ENCODE measurements at places on chromosomes 2 and 18. TPM values are rescaled to one million over a fixed set of nuclear protein-coding genes. Genes with fewer than 3 reads are reported as not detected.

DNA sequence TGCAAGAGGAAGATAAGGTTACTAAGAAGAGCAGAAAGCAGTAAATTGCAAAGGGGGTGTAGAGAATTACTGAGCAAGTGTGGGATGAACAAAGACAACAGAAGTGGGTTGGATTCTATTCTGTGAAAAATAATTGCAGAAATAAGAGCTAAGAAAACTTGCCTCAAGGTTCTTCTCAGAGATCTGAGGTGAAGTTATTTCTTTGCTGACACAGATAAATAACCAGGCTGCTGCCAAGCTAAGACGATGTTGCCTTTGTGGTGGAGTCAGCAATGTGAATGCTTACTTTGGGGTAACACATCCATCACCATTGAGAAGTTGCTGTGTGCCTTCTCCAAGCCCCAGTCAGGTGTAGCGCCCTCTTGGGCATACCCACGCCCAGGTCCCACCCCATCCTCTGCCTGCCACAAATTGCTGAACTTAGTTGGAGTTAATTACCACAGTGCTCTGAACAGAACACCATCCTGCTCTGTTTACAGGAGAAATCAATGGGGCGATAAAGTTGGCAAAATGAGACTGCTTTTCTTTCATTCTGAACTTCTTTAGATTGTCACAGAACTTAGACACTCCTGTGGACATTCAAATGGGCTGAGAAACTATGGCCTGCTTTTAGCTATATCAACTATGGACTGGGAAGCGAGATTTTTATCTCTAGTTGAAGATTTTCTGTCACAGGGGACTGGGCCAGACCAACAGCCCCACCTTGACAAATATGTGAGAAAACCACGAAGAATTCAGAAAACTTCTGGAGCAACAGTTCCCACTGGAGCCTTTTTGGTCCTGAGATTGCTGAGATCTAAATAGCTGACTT lies 283.6 kb downstream of the TMX3 start:
- H3K4me3 ChIP-seq, result no peak overlapping the region
- H3K27me3 ChIP-seq, result no peaks in the 10 kb centered on the region
- H3K4me1 ChIP-seq, result no peaks in the 10 kb centered on the region
- DNase-seq, result no peak
- no peaks in the 10 kb centered on the region for H3K36me3 ChIP-seq

DNA sequence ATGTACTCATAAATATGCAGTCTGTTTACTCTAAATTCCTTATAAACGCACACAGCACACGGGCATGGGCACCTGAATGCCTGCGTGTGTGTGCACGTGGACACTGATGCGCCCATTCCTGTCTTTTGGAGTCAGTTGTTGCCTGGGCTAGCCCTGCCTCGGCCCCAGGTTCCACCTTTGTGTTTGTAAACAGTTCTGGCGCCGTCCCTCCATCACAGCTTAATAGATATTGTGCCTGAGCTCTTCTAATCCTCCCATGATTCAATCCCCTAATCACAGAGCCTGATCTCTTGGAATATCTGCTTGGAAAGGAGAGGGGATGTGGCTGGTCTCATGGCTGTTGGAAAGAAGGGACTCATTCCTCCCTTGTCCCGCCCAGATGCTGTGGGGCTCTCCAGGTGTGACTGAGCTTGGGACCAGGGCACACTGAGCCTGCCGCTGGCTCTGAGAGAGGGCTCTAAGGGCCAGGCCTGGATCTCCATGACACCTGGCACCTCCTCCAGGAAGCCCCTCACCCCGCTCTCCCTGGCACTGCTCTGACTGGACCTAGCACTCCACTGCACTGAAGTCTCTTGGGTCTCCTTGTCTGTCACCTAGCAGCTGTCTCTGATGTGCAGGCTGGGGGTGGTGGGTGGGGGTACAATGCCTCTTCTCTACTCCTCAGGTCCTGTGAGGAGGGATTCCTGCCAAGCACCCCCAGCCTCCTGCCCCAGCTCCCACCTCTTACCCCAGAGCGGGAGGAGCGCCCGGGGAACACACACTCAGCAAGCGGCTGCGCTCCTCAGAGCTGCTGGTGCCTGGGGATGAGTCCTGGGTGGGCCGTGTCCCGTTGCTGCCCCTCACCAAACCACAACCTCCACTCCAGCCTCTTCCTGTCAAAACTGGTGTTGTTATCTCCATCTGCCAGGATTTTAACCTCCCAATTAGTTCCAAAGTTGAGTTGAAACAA lies 181.3 kb downstream of the INHBB start:
- DNase-seq, result no peak
- no peak overlapping the region for H3K4me3 ChIP-seq
- no peak overlapping the region for H3K27ac ChIP-seq
- H3K36me3 ChIP-seq, result no peaks in the 10 kb centered on the region
- H3K27me3 ChIP-seq, result no peaks in the 10 kb centered on the region
- no peaks in the 10 kb centered on the region for H3K4me1 ChIP-seq

DNA sequence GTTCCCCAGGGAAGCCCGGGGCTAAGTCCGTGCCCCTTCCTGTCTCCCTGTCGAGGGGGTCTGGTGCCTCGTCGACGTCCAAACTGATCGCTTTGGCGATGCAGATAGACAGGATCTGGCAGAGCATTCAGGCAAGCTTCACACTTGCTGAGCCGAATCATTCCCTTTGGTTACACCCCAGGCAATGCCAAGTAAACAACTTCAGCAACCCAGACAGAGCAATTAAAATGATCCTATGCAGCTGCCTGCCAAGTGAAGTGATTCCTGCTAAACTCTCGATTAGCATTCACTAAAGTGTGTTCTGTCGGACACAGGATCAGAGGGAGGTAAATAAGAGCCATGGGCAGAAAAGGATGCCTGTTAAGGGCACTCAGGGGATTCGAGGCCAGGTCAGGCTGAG lies 108.2 kb upstream of the RAB12 start:
- no peak for DNase-seq
- no peaks in the 10 kb centered on the region for H3K27me3 ChIP-seq
- no peaks in the 10 kb centered on the region for H3K36me3 ChIP-seq
- H3K4me3 ChIP-seq, result no peak overlapping the region

DNA sequence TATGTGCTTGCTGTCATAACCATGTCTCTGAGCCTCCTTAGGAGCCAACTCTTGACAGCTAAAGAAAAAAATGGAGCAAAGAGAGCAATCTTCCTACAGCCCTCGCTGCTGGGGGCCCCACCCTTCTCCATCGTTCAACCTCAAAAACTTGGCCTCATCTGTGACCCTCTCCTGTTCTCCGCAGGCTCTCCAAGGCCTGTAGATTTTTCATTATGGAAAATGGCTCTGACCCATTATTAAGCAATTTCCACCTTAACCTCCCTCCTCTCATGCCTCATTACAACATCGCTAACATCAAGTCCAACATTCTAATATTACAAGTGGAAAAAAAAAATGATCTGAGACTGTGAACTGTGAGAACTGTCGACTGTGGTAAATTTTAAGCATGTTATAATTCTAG lies 98.7 kb downstream of the SLC8A1 start:
- no peaks in the 10 kb centered on the region for H3K36me3 ChIP-seq
- H3K4me1 ChIP-seq, result peaks cover 7% of the 10 kb centered on the region
- H3K27me3 ChIP-seq, result no peaks in the 10 kb centered on the region
- no peak overlapping the region for H3K4me3 ChIP-seq
- no peak for DNase-seq
- peak overlapping the region; percentile 65 for H3K27ac ChIP-seq

DNA sequence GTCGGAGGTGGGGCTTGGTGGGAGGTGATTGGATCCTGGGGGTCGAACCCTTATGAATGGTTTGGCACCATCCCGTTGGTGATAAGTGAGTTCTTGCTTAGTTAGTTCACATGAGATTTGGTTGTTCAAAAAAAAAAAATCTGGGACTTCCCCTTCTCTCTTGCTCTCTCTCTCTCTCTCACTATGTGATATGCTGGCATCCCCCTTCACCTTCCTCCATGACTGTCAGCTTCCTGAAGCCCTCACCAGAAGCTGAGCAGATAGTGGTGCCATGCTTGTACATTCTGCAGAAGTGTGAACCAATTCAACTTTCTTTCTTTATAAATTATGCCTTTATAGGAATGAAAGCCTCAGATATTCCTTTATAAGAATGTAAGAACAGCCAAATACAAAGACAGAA lies 269.7 kb upstream of the APCDD1 start:
- no peak for DNase-seq
- no peaks in the 10 kb centered on the region for H3K27me3 ChIP-seq
- no peak overlapping the region for H3K4me3 ChIP-seq

GRCh38 chr2:238521002-238521401 lies 94.3 kb downstream of the ASB1 start:
- no peak overlapping the region for H3K27ac ChIP-seq
- no peak overlapping the region for H3K4me3 ChIP-seq
- H3K27me3 ChIP-seq, result no peaks in the 10 kb centered on the region
- no peaks in the 10 kb centered on the region for H3K4me1 ChIP-seq

- H3K4me1 ChIP-seq, result no peaks in the 10 kb centered on the region
- no peaks in the 10 kb centered on the region for H3K27me3 ChIP-seq
- H3K4me3 ChIP-seq, result no peak overlapping the region
Measured at GRCh38 chr18:69872661-69873060, 75.0 kb downstream of the CD226 start.

DNA sequence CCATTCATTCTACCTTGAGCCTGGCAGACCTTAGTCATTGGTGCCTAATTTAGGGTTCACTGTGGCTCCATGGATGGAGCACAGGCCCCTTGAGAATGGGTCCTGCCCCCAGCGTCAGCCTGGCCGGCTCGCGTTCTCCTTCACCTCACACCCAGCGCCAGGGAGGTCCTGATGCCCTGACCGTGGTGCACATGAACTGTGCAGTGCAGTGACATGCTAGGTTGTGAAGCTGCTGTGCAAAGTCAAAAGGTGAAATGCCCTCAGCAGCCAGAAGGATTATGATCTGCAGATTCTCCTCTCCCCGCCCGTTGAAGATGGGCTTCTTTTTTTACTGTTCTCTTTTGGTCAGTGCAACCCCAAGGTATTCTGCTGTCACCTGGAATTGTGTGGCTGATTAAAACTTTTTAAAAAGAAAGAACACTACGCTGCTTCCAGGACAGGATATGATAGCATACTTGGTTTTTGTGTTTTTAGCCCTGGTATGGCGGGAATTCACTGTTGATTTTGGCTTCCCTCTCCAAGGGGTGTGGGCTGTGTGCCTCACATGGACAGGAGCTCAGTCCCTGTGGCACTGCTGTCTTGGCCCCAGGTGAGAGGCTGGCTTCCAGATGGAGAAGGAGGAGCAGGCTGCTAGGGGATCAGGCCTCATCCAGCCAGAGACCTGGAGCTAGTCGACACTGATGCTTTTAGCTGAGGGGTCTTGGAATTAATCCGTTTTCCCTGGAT lies 49.4 kb upstream of the MCFD2 start:
- H3K27me3 ChIP-seq, result no peaks in the 10 kb centered on the region
- peaks cover 33% of the 10 kb centered on the region for H3K4me1 ChIP-seq
- H3K4me3 ChIP-seq, result no peak overlapping the region
- DNase-seq, result no peak
- H3K36me3 ChIP-seq, result no peaks in the 10 kb centered on the region

GRCh38 chr2:133194362-133194655 lies 374.0 kb downstream of the NCKAP5 start:
- no peak overlapping the region for H3K27ac ChIP-seq
- no peaks in the 10 kb centered on the region for H3K36me3 ChIP-seq
- H3K4me3 ChIP-seq, result no peak overlapping the region
- no peak for DNase-seq
- H3K4me1 ChIP-seq, result no peaks in the 10 kb centered on the region

DNA sequence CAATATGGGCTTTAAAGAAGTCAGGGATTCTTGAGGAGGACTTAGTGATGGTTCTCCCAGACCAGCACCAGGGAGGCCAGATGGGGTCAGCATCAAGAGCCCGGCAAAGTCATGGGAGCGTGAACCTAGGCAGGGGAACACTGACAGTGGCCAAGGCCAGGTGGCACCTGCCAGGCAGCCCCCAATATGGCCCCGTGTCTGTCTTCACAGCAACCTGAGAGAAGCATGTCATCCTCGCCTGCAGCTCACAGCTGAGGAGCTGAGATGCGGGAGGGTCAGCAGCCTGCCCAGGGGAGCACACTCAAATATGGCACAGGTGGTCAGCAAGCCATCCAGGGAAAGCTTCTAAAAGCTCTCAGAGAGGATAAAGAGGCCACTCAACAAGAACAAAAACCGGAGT lies 105.7 kb upstream of the GPC1 start:
- H3K4me1 ChIP-seq, result peaks cover 7% of the 10 kb centered on the region
- DNase-seq, result no peak
- H3K36me3 ChIP-seq, result no peaks in the 10 kb centered on the region

- no peak for DNase-seq
- H3K4me1 ChIP-seq, result peaks cover 34% of the 10 kb centered on the region
- H3K27ac ChIP-seq, result peak overlapping the region; percentile 86
- no peaks in the 10 kb centered on the region for H3K27me3 ChIP-seq
Measured at GRCh38 chr2:85277416-85278158, 50.2 kb downstream of the TGOLN2 start.

- H3K27ac ChIP-seq, result no peak overlapping the region
- no peaks in the 10 kb centered on the region for H3K4me1 ChIP-seq
- H3K36me3 ChIP-seq, result no peaks in the 10 kb centered on the region
- no peaks in the 10 kb centered on the region for H3K27me3 ChIP-seq
Measured at GRCh38 chr2:235390108-235390815, 103.6 kb upstream of the AGAP1 start.

GRCh38 chr2:103667335-103667884 lies 905.6 kb downstream of the TMEM182 start:
- no peak for DNase-seq
- H3K4me1 ChIP-seq, result no peaks in the 10 kb centered on the region
- H3K27me3 ChIP-seq, result no peaks in the 10 kb centered on the region
- no peak overlapping the region for H3K4me3 ChIP-seq
- H3K27ac ChIP-seq, result no peak overlapping the region

DNA sequence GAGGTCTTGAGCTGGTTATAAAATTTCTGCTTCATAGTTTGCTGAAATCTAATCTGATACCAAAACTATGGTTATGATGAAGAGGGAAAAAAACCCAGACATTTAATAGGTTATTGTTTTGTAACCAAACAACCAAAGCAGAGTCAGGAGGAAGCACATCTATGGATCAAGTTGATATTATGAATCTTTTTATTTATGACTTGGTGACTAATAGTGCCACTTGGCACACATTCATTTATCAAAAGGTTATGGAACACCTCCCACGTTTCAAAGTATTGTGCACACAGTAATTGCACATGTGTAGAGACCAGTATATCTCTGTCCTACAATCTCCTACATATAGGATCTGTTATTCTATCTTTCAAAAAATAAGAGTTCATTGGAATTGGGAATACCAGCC lies 93.0 kb downstream of the DPP4 start:
- no peaks in the 10 kb centered on the region for H3K27me3 ChIP-seq
- no peak overlapping the region for H3K27ac ChIP-seq
- DNase-seq, result no peak
- no peaks in the 10 kb centered on the region for H3K4me1 ChIP-seq
- no peaks in the 10 kb centered on the region for H3K36me3 ChIP-seq

DNA sequence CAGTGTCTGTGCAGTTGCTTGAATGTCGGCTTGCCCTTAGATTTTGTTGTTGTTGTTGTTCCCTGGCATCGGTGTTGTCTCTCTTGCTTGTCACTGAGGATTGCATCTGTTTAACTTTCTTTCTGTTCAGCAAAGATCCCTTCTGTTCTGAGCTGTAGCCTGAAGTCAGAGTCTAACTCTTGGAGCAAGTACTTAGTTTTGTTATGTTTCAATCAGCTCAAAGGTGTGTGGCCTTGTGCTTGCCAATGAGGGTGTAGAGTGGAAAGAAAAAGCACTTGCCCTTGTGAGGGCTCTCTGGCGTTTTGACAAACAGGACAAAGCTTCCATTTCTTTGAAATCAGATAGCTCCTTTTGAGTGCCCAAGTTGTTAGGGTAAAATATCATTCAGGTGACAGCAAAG lies 757.1 kb upstream of the CDH7 start:
- H3K4me1 ChIP-seq, result no peaks in the 10 kb centered on the region
- no peak for DNase-seq
- H3K27ac ChIP-seq, result no peak overlapping the region
- H3K36me3 ChIP-seq, result no peaks in the 10 kb centered on the region

SGPP2 gene
- total RNA-seq, result not detected

KCTD1 gene
- 14.7 TPM for total RNA-seq

CDCA7 gene
- not detected for total RNA-seq

HTR2B gene
- 2.8 TPM for total RNA-seq

C2orf80 gene
- not detected for total RNA-seq

IL36G gene
- total RNA-seq, result not detected

CAMKMT gene
- total RNA-seq, result 11.6 TPM

EPHA4 gene
- total RNA-seq, result 53.3 TPM

All from thoracic aorta (tissue), 2 donors.